ENCODE measurements at places on chromosomes 12 and 14.

DNA sequence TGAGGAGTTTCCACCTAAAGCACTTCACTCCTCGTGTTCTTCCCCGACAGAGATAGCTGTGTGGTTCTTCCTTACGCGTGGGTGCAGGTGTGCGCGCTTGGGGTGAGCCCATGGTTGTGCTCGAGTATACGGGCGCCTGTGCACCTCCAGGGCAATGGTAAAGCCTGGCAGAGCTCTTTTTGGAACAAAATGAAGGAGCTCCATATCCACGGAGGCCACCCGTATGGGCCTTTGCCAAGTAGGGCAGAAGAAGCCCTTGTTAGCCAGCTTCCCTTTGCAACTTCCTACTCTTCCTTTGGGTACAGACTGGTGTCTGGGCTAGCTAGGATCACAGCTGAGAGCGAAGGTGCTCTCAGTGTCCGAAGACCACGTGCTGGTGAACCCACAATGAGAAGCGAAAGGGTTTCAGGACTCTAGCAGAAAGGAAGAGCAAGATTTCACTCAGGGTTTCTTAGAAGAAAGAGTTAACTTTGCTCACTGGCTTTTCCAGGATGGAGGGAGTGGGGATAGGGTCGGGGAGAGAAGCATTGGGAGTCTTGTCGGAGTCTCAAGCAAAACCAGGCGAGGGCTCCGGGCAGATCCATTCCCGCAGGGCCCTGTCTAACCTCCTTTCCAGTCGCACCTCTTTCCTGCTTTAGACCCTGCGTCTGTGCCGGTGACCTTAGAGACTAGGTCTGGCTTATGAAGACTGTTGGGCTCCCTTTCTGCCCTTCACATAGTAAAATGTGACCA is 960 bp upstream of the LRFN5 start:
- DNase-seq, result no peak

DNA sequence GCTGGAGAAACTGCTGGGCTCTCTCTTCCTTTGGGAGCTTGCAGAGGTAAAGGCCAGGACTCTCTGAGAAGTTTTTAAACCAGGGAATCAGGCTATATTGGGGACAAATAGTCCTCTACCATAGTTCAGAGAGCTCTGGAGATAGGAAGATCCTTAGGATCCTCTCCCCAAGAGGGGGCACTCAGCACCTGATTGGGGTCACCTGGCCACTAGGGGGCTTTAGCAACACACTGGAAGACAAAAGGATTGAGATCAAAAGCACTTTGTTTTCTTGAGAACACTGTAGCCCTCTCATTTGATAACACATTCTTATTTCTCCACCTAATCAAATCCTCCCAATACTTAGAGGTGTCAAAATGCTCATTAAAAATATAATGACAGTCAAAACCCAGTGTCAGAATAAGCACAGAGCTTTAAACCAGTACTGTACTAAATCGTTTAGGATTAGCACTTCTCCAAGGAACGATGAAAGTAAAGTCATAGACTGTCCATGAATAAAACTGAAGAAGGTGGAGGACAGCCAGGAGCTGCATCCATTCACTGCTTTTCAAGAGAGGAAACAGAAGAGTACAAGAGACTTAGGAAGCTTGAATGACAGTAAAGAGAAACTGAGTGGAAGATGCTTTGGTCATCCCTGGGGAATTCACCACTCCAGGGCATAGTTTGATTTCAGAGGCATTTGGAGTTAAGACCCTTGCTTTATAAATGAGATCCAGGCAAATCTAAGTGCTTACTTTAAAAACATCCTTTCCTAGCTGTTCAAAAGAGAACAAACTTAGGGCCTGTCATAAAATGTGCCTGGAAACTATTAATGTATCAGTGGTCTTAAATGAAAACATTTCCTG is 26.5 kb downstream of the BMP4 start:
- DNase-seq, result no peak

DNA sequence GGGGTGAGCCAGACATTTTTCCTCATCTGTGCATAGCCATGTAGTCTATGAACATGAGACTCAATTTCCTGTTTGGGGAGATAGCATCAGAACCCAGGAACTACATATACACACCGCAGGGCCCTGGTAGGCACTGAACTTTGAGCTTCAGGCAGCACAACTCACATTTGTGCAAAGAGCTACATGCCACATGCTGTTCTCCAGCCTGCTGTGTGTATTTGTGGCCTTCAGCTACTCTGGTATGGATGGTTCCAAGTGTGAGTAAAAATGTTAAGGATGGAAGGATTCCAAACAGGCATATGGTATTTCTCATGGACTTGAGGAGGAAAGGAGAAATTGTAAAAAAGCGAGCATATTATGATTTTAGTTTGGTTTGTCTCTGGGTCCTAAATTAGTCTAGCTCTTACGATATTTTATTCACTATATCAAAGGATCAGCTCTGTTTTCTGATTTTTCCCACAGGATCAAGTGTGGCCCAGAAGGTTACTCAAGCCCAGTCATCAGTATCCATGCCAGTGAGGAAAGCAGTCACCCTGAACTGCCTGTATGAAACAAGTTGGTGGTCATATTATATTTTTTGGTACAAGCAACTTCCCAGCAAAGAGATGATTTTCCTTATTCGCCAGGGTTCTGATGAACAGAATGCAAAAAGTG is 422.4 kb upstream of the OR4E1 start:
- DNase-seq, result no peak

DNA sequence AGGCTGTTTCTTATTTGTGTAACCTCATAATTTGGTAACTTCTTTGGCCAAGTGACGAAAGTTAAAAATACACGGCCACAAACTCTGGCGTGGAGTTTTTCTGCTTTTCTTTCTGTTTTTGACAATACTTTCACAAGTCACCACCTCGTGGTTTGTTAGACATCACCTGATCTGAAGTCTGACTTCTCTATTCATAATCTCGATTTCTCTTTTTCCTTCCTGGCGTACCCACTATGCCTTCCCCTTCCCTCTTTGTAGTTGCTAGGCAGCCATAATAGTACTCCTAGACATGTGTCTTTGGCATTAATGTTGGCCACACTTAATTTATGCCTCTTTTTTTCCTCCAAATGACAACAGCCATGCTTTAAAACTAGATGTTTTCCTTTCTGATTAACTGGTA is 97.6 kb downstream of the POLR3B start:
- DNase-seq, result no peak

DNA sequence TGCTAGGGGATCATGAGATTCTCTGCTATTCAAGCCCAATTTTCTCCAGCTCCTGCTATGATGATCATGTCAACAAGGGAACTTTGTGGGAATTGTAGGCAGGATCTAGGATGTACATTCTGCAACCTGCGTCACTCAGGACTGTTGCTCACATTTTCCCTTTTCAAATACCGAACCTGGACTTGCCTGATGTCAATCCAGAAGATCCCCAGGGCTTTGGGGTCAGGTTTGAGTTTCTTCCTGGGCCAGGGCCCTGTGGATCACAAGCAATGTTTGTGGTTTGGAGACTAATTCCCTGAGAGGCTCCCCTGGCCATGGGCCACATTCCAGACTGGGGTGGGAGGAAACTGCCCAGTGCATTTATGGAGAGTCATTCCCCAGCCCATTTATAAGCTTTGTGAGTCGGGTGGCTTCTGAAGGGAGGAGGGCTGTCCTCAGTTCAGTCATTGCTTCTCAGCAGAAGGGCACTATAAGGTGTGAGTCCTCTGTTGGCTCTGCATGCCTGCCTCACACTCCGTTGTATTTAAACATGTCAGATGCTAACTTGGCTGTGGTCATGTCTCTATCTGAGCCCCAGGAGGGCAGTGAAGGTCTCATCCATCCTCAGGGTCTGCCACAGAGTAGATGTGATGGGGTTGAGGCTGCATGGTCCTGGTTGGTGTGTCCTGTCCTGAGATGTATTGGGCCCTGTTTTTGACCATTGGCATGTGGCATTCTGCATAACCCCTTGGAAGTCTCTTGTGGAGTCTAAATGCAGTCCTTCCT is 6.5 kb downstream of the KRT86 start:
- DNase-seq, result no peak

- no peak for DNase-seq
Observed at GRCh38 chr14:80545935-80546854, 334.9 kb upstream of the DIO2 start.

- no peak for DNase-seq
Observed at GRCh38 chr12:113464452-113464775, 7.3 kb downstream of the LHX5 start.

DNA sequence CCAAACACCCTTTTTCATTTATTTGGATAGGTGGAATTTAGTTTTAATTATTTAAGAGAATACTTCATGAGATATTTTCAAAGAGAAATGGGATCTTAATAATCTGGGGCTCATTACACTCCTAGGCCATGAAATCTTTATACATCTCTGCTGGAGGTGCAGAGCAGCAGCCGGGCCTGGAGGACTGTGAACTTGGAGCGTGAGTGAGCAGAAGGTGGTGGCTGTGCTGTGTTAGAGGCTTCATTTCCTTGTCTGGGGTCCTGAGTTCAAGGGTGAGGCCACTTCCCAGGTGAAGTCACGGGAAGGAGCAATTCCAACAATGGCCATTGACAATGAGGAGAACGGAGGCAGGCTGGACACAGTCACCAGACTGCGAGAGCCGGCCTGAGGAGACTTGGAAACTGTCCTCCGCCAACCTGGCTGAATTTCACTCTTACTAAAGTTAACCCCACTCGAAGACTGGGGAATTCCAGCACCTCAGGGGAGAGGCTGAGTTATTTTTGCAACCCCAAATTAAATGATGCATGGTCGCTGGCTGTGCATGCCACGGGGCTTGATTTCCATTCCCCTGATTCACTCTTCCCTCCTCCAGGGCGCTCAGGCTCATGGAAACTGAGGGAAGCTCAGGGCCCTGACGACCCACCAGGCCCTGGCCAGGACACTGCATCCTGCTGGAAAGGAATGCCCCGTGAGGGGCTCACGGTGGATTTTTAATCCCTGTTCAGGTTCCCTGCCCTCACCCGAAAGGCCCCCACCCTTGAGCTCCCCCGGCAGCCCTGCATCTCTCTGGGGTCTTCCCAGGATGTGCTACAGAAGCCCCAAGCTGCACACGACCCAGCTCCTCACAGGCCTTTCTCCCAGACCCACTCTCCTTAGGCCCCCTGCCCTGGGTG is 22.6 kb upstream of the TRAF3 start:
- DNase-seq, result no peak

GRCh38 chr14:50745401-50746058 is 77.4 kb upstream of the SAV1 start:
- DNase-seq, result no peak

DNA sequence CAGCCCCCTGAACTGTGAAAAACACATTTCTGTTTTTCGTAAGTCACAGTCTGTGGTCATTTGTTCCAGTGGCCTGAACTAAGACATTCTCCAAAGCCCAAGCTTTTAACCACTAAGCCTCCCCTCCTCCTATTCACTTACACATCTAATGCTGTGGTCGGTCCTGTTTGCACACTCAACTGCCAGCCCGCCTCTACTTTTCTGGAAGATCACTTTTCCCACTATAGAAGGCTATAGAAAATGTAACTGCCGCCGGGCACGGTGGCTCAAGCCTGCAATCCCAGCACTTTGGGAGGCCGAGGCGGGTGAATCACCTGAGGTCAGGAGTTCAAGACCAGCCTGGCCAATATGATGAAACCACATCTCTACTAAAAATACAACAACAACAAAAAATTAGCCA is 524.7 kb upstream of the TMEM132C start:
- no peak for DNase-seq

DNA sequence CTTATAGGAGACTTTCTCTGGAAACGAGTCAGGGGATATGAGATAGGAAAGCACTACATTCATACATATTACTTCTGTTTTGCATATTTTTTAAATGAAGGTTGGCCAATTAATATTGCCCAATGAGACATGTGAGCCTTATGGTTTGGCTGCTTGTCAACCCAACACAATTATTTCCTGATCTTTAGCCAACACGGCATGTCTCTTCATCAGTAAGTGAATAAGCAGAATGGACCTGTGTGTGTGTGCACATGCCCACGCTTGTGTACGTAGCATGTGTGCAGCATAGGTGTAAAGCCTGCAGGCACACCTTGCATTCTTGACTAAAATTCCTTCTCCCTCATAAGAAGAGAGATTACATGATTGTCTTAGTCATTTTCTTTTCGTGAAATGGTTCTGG is 88.3 kb downstream of the STON2 start:
- DNase-seq, result no peak

- DNase-seq, result no peak
Observed at GRCh38 chr14:67428501-67429031, 16.6 kb upstream of the PLEK2 start.

- no peak for DNase-seq
Observed at GRCh38 chr14:99543370-99543769, 60.6 kb downstream of the CCDC85C start.

DNA sequence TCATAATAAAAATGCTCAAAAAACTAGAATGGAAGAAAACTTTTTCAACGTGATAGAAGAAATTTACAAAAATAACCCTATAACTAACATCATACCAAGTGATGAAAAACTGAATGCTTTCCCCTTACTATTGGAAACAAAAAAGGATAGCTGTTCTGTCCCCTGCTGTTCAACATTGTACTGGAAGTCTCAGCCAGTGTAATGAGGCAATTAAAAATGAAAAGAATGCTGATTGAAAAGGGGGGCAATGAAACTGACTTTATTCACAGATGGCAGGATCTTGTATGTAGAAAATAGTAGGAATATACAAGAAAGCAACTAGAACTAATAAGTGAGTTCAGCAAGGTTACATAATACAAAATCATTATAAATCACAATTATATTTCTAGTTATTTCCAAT is 337.9 kb upstream of the KITLG start:
- no peak for DNase-seq

DNA sequence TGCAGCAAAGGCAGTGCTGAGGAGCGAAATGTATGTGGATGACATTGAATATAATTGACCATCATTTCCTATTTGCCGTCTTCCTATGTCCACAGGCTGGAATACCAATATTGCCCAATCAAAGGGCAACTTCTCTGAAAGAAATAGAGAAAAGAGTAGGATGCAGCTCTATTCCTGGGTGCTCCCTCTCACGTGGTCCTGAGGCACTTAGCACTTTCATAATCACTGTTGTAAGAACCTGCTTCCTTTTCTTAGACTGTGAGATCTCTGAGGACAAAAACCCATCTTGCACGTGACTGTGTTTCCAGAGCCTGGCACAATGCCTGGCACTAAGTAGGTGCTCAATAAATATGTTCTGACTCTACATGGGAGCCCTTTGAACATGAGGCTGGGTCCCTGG is 122.7 kb upstream of the CPM start:
- DNase-seq, result no peak

- DNase-seq, result no peak
Observed at GRCh38 chr12:123131291-123131832, 19.5 kb downstream of the PITPNM2 start.

- DNase-seq, result no peak
Observed at GRCh38 chr12:27822076-27822712, 42.2 kb upstream of the MANSC4 start.

DNA sequence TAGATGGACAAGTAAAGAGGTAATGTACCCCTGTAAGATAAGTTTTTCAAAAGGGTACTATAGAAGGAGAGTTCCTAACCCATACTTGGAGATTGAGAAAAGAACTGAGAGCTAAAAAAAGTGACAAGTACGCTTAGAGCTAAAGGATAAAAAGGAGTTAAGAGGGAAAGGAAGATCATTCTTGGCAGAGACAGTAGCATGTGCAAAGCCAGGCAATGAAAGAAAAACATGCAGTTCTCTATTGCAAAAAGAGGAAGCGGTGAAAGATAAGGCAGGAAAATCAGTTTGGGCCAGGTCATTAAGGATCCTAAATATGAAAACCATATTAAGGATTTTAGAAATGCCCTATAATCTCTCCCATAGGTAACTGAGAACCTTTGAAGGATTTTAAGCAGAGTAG is 500.4 kb upstream of the GARIN6 start:
- no peak for DNase-seq

All from nucleus accumbens (tissue), 56 donors.